ENCODE measurements at places on chromosomes 1 and 21.

- no peak for DNase-seq
These were observed 216.0 kb downstream of the DYRK1A start for GRCh38 chr21:37582590-37582989.

GRCh38 chr1:10781137-10781536 is 15.3 kb downstream of the CASZ1 start:
- DNase-seq: no peak

DNA sequence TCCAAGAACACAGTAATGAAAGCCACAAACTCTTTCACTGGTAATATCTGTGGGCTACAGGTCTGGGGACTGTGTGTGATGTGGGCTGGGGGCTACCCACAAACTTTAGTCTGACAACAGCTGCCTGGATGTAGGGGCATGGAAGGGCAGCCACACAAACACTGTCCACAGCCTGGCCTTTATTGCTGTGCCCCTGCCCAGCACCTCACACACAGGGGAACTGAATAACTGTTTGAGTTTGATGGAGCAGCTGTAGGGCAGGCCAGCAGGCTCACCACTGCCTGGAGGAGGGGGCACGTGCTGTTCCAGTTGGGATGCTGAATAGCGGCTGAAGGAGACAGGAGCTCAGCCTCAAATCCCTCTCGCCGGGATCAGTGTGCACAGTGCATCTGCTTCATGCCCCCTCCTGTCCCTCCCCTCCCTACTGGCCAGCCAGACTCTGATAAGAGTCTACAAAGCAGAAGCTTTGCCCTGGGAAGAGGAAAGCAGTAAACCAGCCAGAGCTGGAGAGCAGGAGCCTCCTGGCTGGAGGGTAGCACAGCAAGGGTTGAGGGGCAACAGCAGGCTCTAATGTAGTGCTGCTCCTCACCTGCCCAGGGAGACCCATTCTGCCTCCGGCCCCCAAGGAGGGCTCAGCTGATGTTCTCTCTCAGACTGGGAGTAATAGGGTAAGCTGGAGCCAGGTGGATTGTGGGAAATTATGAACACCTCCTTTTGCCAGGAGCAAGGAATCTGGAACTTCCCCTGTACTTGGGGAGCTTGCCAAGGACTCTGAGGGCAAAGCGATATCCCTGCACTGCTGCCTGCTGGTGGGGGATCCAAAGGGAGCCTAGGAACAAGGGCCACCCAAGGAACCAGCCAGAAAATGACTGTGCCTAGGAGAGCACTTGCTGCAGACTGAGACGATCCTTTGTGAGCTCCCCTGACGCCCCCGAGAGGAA is 70.2 kb upstream of the GOLT1A start:
- DNase-seq: no peak

GRCh38 chr1:67711855-67712212 is 26.8 kb downstream of the GADD45A start:
- no peak for DNase-seq

GRCh38 chr1:50493710-50494109 is 70.5 kb upstream of the DMRTA2 start:
- no peak for DNase-seq

DNA sequence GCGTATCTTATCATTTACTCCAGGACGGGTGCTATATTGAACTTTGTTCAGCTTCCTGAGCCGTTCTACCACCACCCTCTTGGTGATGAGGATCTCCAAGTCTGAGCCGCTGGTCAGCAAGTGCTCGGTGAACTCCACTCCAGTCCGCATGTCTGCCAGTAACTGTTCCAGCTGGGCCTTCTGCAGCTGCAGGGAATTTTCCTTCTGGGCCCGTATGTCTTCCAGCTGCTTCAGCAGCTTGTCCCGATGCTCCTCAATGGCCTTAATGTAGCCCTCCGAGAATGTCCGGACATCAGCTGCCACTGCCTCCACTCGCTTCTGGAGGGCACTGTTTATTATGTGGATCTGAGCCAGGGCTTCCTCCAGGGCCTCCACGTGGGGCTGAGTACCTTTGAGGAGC is 3.4 kb downstream of the TRIM45 start:
- no peak for DNase-seq

GRCh38 chr1:187943606-187944403 is 1115.1 kb downstream of the PLA2G4A start:
- no peak for DNase-seq

- no peak for DNase-seq
These were observed 71.3 kb downstream of the TOR3A start for GRCh38 chr1:179153217-179153616.

- no peak for DNase-seq
These were observed 75.4 kb downstream of the MDM4 start for GRCh38 chr1:204591473-204592090.

DNA sequence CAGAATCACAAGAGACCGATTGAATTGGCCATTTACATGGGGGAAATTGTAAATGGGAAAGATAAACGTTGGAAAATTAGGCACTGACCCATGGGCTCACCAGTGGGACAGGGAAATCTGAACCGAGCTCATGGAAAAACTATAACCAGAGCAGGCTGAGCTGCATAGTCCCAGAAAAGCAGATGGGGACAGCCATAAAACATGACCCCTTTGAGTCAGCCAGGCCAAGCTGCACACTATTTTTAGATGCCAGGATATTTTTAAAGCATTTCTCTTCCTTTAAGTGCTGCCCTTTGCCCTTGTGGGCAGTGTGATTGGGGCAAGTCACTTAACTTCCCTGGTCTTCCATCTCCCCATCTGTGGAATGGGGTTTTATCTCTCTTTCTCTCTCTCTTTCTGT is 184.1 kb downstream of the FOXD2 start:
- no peak for DNase-seq

- no peak for DNase-seq
These were observed 36.2 kb upstream of the LRIG2 start for GRCh38 chr1:113036639-113037321.

DNA sequence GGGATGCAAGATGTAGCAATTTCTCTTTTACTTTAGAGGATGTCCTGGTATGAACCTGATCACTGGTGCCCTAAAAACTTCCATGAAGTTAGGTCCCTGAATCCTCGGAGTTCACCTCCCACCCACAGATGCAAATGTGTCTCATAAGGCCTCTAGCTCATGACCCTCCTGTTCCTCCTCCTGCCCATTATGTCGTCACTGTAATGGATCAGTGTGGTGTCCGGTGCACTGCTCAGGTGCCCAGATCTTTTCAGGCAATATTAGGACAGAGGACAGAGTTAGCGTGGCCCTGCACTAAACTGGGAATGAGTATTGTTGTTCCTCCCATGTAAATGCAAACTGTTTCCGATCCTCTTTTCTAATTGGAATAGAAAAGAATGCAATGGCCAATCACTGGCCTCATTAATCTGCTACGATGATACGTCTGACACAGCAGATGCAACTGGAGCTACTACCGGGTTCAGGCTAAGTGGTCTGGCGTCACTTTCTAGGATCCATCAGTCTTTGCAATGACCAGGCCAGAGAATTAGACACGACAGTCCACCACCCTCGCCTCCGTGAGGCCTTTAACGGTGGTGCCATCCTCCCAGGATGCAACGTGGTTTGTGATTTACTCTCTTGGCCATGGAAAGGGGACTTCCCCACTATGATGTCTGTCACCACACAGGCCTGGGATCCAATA is 3.4 kb upstream of the COL6A2 start:
- DNase-seq: no peak

- DNase-seq: no peak
These were observed 9.6 kb downstream of the UMODL1 start for GRCh38 chr21:42080788-42081083.

- no peak for DNase-seq
These were observed 61.2 kb upstream of the DPH5 start for GRCh38 chr1:101086783-101087182.

- DNase-seq: no peak
These were observed 11.2 kb downstream of the SPSB1 start for GRCh38 chr1:9303916-9304315.

DNA sequence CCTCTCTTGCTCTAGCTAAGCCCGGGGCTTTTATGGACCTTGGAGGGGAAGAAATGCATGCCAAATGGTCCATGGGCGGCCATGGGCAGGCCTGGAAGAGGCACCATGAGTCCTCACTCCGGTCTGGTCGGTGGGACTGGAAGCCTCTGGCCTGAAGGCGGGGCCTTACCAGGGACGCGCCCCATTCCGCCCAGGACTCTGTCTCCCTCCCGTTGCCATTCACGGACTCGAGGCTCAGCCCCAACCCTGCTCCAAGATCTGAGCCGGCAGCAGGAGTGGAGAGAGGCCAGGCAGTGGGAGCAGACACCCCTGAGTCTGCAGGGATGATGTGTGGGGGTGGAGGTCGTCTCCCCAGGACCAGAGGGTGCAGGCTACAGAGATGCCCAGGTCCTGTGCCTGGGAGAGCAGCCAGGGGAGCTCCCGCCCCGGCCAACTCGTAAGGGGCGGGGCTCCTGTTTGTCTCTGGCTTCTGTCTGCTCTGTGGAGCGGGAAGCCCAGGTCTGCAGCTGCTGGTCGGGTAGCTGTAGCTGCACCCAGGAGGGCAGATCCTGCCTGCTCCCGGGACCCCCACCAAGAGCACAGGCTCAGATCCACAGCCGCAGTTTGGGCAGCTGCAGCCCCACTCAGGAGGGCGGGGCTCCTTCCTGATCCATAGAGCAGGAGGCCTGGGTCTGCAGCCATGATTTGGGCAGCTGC is 8.3 kb upstream of the KANK4 start:
- no peak for DNase-seq

- DNase-seq: no peak
These were observed 91.2 kb downstream of the AJAP1 start for GRCh38 chr1:4745560-4745959.

DNA sequence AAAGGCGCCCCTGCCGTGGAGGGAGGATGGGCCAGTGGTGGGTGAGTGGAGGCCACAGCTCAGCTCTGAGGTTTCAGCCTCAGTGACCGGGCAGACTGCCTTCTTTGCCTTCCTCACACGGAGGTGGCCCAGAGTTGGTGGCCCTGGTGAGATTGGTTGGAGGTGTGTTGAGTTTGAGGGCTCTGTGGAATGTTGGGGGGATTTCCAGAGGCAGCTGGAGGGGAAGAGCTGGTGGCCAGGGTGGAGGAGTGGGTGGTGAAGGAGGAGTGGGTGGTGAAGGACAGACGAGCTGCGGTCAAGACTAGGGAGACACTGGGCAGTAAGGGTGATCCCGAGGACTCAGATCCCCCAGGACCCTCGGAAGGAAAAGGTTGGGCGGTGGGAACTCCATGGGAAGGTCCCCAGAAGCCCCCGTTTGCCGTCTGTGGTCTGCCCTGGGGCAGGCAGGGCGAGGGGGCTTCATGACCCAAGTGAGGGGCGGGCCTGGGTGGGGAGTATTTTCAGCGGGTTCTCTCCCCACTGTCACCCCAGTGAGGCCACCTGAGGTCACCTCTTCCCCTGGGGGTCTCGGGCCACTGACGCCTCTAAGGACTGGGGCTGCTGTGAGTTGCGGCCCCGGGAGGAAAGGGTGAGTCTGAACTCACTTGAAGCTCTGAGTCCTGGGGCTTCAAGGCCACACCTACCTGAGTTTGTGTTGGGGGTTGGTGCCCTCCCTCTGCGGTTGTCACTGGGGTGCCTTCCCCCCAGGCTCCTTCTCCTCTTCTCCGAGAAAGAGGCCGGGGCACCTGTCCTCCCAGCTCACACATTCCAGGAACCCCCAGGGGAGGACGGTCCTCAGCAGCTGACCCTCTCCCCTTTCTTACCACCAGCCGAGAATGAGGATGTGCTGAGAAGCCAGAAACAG is 22.7 kb upstream of the PIK3CD start:
- DNase-seq: no peak

DNA sequence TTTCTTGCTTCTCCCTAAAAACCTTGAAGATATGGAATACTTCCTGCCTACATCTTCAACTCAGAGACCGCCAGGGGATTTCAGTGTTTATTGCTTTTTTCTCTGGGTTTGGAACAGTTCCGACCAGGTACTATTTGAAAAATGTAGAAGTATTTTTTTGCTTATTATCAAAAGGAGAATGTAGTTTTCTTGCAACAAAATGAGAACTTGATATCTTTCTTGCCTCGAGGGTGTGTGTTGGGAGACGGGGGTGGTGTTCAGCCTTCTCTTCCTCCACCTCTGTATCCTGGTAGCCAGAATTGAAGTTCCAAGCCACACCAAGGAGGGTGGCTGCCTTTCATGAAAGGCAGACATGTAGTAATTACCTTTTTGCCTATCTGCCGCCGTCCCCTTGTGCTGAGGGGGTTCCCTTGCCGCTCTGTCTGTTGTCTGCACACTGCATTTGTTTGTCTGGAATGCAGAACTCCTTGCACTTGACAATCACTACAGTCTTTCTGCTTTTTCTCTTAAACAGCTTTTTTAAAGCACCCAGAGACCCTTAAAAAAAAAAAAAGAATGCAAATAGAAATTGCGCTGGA is 212.1 kb downstream of the PBX1 start:
- DNase-seq: no peak

GRCh38 chr21:37659874-37660273 is 256.4 kb downstream of the KCNJ6 start:
- DNase-seq: no peak

GRCh38 chr1:94240822-94241221 is 3.4 kb upstream of the ARHGAP29 start:
- no peak for DNase-seq

DNA sequence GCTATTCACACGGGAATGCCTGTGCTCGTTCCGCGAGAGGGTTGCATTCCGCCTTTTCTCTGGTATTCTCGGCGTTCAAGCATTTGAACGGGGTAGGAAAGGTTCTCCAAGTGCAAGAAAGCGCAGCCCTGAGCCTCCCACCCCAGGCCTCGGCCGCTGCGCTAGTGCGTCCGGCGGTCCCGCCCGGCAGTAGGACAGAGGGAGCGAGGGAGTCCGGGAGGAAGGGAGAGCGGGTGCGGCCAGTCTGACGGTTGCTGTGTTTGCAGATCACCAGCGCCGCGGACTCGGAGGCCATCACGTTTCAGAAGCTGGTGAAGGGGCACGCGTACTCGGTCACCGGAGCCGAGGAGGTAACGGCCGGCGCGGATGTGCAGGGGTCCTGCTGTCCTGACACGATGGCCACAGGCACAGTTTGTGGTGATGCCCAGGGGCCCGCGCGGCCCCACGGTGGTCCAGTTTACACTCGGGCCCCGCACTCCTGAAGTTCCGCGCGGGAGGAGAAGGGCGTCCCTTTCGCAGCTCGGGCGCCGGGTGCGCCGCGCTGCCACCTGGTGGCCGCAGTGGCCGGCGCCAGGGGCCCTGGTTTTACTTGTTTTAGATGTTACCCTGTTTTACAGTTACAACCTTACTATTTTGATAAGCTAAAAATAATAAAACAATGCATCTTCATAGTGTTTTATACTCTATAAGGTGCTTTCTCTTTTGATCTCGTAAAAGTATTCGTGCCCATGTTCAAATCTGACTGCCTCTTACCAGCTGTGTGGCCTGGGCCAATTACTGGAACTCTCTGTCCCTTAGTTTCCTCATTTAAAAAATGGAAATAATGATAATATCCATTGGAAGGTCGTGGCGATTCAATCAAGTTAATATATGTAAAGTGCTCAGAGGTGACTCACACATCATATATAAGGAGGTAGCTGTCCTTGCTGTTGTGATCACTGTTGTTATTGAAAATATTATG is 36.7 kb downstream of the CAPN2 start:
- no peak for DNase-seq

- DNase-seq: no peak
These were observed 40.8 kb downstream of the RGL1 start for GRCh38 chr1:183845681-183846080.

GRCh38 chr1:66380452-66381212 is 153.3 kb upstream of the SGIP1 start:
- DNase-seq: no peak
